Transverse colon (tissue), 4 donors: ENCODE measurements at places on chromosomes 11 and 22.

- DNase-seq: no peak
Observed at GRCh38 chr22:47059076-47059475, 296.6 kb downstream of the TBC1D22A start.

DNA sequence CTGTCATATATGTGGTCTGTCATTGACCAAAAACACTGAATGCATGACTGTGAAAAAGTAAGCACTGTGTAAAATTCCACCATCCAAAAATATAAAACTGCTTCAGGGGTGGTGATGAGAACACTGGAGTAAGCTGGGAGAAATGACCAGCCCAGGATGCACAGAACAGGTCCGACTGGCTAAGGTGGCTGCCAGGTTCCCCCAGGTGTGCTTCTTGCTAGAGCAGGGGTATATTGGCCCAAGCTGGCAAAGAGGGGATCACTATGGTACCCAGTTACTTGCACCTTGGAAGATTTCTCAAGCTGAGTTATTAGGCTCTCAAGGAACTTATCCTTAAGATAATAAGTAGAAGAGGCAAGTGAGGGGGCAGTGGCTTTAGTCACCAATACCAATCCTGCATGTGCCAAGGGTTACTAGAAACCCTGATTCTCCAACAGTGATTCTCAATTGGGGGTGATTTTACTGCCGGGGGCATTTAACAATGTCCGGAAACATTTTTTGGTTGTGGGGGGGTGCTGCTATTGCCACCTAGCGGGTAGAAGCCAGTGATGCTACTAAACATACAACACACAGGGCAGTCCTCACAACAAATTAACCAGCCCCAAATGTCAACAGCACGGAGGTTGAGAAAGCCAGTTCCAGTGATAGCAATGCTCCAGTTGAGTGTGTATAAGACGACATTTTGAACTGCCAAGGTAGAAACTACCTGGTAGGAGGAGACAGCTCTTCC lies 15.7 kb downstream of the SNU13 start:
- no peak for DNase-seq

- no peak for DNase-seq
Observed at GRCh38 chr11:106461839-106462545, 384.5 kb downstream of the AASDHPPT start.

GRCh38 chr11:80196932-80197554 lies 756.2 kb upstream of the TENM4 start:
- no peak for DNase-seq

- no peak for DNase-seq
Observed at GRCh38 chr11:118699506-118700220, 20.2 kb upstream of the TREH start.

DNA sequence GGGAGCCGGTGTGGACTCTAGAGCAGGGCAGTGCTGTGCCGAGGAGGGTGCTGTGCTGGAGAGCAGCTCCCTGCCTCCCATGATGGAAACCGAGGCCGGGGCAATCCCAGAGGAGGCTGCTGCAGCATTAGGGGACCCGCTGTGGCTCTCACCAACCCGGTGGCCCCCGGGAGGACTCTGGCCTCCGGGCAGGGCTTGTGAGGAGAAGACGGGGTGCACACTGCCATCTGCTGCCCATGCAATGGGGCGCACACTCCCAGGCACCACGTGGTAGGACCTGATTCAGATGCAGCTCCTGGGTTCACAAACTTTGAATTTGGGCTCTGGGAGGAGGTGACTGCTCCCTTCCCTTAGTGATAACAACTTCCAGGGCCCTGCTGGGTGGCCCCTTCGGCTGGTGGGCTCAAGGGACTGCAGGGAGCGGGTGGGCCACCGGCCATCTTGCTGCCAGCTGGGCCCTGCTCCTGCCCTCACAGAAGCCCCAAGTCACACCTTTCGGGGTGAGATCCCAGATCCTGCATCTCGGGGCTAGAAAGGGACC lies 93.8 kb upstream of the FGF3 start:
- DNase-seq: peak; percentile 27

DNA sequence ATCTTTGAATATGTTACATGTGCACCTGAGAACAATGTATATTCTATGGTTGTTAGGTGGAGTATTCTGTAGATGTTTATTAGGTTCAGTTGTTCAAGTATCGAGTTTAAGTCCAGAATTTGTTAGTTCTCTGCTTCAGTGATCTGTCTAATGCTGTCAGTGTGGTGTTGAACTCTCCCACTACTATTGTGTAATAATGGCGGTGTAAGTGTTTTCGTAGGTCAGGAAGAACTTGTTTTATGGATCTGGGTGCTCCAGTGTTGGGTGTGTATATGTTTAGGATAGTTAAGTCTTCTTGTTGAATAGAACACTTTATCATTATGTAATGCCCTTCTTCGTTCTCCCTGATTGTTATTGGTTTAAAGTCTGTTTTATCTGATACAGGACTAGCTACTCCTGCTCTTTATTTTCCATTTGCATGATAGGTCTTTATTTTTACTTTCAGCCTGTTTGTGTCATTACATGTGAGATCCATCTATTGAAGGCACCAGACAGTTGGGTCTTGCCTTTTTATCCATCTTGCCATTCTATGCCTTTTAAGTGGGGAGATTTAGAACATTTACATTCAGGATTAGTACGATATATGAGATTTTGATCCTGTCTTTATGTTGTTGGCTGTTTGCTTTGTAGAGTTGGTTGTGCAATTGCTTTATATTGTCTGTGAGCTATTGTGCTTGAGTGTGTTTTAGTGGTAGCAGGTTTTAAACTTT lies 121.6 kb downstream of the DDX10 start:
- DNase-seq: no peak

DNA sequence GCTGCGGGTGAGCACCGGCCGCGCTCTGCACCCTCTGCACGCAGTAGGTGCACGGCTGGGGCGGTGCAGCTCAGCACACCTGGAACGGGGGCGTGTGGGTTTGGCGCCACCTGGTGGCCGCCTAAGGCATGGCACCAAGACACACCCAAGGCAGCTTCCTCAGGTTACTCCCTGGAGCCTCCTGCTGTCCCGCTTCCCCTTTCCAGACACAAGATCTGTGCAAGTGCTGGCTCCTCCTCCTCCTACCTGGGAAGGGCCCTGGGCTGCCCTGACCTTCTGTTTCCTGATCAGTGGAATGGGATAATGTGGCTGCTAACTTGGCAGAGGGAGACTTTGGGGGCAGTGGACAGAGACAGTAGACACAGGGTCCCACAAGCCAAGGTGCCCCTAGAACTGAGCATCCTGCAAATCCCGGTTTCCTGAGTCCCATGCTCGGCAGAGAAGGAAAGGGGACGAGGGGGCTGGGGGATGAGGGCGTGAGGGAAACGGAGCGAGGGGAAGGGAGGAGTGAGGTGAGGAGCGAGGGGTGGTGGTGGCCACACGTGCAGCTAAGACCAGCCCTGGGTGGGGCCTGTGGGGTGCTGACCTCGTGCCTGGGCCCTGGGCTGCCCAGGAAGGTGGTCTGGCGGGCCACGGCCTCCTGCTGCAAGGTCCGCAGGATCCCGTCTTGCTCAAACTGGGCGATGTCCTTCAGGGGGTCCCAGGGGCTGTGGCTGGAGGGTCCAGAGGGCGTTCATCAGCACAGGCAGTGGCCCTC lies 34.8 kb upstream of the CARS1 start:
- DNase-seq: peak; percentile 80

GRCh38 chr11:64297699-64298358 lies 2.3 kb upstream of the CATSPERZ start:
- DNase-seq: peak; percentile 38

DNA sequence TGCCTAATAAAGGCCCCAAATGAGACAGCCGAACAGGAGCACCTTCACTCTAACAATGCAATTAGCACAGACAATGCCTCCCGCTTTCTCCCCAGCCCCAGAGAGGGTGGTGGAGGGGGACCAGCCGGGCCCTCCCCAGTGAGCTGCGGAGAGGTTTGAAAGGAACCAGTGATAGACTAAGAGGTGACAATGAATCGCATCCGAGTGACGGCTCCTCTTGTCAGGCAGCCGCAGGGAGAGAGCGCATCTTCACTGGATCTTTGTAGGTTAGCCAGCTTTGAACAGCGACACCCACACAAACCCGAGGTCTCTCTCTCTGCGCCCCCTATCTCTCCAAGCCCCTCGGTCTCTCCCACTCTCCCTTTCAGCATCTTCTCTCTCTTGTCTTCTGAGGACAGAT lies 28.0 kb downstream of the FLRT1 start:
- DNase-seq: no peak

- no peak for DNase-seq
Observed at GRCh38 chr11:105401269-105401809, 208.5 kb upstream of the GRIA4 start.

DNA sequence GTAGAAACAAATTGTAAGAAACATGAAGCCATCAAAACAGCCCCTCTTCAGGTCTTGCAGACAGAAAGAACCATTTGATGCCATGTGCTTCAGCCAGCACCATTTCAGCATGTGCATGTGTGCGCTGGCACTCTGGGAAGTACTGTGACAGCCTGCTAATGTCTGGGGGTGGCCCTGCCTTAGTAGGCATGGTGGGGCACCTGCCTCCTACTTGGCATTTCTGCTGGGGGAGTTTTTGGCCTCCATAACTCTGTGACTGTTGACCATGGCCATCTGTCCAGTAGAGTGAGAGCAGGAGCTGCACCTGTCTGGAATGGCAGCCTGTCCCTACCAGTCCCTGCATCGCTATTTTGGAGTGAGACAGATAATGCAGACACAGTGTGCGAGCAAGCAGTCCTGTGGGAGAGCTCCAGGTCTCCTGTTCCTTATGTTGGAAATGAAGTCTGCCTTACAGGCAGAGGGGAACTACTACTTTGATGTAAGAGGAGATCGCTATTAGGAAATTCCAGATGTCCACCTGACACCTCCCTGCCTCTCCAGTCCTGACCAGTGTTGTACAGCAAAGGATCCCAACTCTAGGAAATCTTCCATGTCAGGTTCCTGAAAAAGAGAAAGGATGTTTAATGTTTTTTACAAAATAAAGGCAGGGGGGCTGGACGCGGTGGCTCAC lies 102.5 kb downstream of the ATXN10 start:
- DNase-seq: no peak

- no peak for DNase-seq
Observed at GRCh38 chr11:108733479-108734116, 68.7 kb downstream of the DDX10 start.

DNA sequence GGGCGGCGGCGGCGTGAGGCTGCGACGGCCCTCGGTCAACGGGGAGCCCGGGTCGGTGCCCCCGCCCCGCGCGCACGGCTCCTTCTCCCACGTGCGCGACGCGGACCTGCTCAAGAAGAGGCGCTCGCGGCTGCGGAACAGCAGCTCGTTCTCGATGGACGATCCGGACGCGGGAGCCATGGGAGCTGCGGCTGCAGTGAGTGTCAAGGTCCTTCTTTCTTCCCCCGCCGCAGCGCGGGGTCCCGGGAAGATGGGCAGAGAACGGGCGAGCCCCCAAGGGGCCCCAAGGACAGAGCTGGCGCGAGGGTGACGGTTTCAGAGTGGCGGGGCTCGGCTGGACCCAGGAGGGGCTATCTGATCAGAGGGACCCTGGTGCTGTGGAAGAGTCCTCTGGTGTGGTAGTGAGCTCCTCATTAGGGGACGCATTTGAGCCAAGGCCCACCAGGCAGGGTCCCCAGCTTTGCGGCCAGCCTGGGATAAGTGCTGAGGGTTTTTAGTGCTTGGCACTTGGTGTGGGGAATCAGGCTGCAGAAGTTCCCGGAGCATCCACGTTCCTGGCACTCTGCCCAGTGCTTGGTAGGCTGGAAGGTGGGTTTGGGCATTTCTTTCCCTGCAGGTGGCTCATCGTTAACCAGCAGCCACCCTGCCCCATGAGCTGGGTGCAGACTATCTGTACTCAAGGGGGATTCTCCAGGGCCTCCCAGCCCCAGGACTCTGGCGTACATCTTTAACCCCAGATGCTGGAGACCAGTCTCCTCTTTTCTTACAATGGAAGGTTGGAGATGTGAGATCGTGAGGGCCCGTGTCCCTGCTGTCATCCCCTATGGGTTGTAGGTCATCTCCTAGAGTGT lies 9.8 kb downstream of the EHBP1L1 start:
- no peak for DNase-seq

GRCh38 chr22:19663286-19663815 lies 51.0 kb upstream of the SEPTIN5 start:
- DNase-seq: peak; percentile 43

DNA sequence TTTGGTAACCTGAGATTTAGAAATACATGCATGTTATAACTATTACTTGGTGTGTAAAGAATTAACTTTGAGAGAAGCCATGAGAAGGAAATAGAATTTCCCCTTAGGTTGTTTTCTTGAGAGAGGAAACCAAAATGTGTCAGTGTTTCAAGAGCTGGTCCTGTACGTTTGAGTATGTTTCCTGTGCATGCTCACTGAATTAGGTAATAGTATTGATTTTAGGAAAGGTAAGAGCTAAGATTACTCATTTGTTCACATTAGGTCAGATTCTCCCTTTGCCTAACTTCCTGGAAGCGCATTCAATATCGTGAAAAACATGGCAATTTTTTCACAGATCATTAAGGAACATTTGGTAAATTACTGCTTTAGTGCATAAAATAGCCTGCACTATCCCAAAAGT lies 49.3 kb upstream of the RDX start:
- DNase-seq: no peak

DNA sequence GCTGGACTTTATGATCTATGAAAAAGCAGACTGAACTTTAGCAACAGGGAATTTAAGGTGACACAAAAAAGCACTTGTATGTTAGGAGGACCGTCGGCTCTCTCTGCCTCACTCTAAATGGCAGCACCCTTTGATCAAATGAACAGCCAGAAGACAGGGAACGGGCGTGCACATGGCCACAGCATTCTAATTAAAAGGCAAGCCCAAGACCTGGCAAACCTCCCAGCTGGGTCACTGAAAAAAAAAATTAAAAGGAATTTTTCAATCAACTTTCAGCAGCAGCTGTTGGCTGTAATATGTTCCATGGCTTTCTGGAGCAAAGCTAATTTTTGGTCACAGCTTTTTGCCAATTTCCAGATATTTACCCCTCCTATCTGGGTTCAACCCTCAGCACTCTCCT lies 116.5 kb downstream of the C11orf58 start:
- no peak for DNase-seq

DNA sequence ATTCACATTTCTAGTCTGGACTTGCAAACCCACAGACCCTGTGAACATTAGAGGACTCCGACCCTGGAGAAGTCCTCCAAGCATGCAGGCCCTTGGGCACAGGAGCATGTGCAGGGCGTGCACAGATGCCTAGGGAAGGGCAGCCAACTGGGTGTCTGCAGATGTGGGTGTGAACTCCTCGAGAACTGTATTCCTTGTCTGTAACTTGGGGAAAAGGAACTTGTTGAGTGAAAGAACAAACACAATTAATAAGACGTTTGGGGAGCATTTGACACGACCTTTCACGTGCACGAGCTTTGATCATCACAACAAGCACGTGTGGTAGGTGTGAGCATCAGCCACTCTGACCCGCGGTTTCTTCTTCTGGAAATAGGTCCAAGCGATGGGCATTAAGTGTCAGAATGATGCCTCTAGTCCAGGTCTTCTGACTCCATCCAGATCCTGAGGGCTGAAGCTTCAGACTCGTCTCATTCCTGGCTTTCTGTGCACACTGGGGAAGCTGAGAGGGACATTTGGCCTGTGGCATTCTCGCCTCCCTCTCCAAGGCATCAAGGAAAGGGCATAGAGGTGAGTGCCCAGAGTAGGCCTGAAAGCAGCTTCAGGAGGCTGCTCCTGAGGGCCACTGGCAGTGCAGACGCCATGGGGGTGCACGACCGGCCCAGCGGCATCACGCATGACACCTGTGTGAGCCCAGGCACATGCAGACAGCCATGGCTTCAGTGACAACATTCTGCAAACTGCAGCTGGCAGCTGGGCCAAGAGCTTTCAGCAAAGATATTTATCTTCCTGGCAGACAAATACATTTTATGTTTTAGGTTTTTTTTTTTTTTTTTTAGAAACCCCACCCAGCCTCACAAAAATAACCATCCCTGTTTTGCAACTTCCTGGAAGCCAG lies 32.5 kb downstream of the ALX4 start:
- DNase-seq: no peak

GRCh38 chr11:57426439-57426928 lies 437 bp downstream of the SLC43A3 start:
- no peak for DNase-seq

- DNase-seq: no peak
Observed at GRCh38 chr11:11279956-11280689, 72.9 kb downstream of the CSNK2A3 start.
